DMS153 (cell line): ENCODE measurements at places on chromosomes 3 and 15.

GRCh38 chr15:60673918-60674558 is 195.1 kb upstream of the ICE2 start:
- DNase-seq, result peak; percentile 6

GRCh38 chr3:52286777-52287110 is 884 bp upstream of the GLYCTK start:
- no peak for DNase-seq

- no peak for DNase-seq
Measured at GRCh38 chr3:52824037-52824436, 6.4 kb downstream of the ITIH4 start.

GRCh38 chr3:133330065-133330464 is 69.8 kb upstream of the BFSP2 start:
- peak; percentile 19 for DNase-seq

DNA sequence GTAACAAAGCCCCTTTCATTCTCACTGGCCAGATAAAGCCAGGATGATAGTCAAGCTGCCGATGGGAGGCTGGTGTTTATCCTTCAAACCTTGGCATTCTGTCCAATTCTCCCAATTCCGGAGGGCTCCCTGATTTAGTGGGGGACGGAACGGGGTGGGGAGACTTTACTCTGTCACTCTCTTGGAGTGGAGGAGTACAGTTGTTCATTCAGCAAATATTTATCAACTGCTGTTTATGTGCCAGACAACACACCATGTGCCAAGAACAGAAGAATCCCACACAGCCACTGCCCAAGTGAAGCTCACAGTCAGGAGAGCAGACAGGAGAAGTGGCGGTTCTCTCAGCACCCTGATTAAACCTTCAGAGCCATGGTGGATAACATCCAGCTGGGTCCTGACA is 63.3 kb downstream of the WNT5A start:
- DNase-seq, result no peak

DNA sequence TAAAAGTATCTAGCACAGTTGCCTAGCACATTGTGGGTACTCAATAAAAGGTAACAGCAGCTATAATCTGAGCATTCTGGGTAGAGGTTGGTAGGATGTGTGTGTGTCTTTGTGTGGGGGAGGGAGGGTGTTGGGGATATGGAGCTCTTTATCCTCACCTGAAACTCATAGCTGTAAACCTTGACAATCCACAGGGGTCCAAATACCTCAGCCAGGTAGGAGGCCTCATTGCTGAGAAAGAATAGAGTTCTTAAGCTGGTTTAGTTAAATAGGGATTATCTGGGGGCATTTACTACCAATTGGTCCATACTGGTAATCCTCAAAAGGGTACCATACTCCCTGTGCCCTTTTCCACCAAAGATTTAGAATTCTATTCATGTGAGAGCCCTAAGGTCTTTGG is 3.9 kb downstream of the SERF2 start:
- DNase-seq, result no peak

DNA sequence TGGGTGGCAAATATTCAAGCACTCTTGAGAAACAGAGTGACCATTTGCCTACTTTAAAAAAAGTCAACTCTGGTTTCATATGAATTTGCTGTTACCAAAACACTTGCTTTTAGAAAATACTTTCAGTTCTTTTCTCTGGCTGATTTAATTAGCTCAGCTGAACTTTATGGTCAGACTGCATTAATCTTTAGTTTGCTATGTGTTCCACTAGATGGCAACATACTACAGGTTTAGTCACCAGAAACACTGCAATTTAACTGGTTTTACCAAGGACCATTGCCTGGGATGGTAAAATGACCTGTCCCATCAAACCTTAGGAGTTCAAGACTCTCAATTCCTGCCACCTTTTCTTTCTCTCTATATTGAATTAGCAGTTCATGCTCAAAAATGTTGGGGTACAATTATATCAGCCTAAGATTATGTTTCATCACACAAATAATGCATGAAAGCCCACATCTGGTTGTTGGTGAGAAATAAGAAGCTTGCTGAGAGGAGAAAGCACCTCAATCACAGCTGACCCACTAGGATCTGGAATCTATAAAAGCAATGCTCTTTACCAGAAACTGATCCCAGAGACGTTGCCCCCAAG is 14.2 kb downstream of the EIF4E3 start:
- peak; percentile 60 for DNase-seq

GRCh38 chr3:54901906-54902685 is 25.8 kb downstream of the LRTM1 start:
- no peak for DNase-seq

GRCh38 chr15:90097475-90097874 is 4.8 kb downstream of the IDH2 start:
- DNase-seq, result no peak
